Foreskin melanocyte (primary cell): ENCODE measurements at places on chromosomes 7 and 10.

DNA sequence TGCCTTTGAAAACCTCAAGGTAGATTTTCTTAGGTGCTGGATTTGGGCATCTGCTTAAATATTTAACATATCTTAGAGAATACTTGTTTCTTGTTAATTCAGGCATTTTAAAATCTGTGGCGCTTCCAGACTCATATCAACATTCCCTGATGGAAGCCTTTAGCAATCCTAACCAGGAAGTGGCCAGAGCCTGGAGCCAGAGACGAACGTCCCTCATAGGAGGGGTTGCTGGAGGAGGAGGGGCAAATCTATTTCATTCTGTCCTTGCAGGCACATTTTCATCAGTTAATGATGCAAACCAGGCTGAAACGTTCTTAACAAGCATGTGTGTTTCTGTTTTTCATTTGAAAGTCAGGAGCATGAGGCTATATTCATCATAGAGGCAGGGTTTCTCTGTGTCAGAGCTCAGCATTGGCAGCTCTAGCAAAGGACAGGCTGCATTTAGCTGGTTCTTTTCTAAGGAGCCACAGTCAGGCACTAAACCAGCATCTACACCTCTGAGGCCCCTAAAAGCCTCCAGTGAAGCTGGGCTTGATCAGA lies 17.8 kb upstream of the IFIT2 start:
- DNase-seq = peak; percentile 68

GRCh38 chr7:32536585-32536984 lies 41.3 kb downstream of the AVL9 start:
- no peak for DNase-seq

GRCh38 chr7:114084002-114084471 lies 165.2 kb upstream of the PPP1R3A start:
- no peak for DNase-seq

DNA sequence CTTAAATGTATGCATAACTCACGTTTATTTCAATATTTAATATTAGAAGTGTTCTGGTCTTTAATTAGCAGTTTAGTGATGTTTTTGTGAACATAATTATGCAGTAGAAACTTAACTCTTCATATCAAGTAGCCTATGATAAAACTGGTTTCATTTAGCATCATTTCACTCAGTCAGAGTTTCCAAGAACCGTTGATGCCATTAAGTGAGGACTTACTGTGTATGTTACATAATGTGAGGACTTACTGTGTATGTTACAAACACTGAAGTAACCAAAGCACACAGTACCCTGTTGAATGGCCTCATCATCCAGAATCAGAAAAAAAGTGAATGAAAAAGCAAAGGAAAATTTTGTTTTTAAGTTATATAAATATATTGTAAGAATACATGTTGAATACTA lies 32.9 kb upstream of the PBLD start:
- no peak for DNase-seq

DNA sequence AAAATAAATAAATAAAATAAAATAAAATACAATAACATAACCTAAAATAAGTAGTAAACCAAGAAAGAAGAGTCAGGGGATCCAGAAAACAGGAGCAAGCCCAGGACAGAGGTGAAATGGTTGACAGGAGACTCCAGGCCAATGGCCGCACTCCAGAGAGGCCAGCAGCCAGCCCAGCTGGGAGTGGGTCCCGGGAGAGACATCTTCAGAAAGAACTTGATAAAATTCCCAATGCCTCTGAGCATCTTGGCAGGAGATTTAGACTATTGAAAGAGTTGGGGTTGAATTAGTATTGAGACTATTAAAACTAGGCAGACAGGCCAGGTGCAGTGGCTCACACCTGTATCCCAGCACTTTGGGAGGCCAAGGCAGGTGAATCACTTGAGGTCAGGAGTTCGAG lies 62.6 kb downstream of the CLIP2 start:
- DNase-seq = no peak

- DNase-seq = no peak
These were observed 1.8 kb upstream of the DUSP5 start for GRCh38 chr10:110495731-110496552.

DNA sequence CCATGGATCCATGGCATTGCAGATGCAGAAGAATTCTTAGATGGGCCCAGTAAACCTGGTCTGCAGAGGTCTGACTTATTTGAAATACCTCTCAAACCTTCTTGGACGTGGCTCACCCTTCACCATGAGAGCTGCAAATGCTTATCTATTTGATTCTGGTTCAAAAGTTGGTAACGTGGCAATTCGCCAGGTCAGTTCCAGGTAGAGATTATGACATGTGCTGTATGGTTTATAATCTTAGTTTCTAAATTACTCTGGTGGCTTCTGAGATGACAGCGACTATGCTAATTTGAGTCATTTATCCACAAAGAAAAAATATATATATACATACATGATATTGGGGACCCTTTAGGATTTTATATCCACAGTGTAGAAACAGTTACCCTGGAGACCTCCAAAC lies 68.8 kb downstream of the NRP1 start:
- no peak for DNase-seq

DNA sequence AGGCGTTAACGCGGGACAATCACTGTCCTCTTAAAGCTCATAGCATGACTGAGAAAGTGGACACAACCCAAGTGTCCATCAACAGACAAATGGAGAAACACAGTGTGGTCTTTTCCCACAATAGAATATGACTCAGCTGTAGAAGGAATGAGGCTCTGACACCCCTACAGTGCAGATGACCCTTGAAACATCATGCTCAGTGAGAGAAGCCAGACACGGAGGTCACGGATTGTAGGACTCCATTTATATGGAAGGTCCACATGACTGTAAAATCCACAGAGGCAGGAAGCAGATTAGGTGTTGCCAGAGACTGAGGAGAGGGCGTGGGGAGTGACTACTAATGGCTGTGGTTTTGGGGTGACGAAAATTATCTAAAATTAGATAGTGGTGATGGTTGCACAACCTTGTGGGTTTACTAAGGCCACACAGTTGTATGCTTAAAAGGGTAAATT lies 6.1 kb upstream of the NCAPG2 start:
- peak; percentile 66 for DNase-seq

GRCh38 chr10:14821635-14822375 lies 16.0 kb downstream of the CDNF start:
- no peak for DNase-seq

DNA sequence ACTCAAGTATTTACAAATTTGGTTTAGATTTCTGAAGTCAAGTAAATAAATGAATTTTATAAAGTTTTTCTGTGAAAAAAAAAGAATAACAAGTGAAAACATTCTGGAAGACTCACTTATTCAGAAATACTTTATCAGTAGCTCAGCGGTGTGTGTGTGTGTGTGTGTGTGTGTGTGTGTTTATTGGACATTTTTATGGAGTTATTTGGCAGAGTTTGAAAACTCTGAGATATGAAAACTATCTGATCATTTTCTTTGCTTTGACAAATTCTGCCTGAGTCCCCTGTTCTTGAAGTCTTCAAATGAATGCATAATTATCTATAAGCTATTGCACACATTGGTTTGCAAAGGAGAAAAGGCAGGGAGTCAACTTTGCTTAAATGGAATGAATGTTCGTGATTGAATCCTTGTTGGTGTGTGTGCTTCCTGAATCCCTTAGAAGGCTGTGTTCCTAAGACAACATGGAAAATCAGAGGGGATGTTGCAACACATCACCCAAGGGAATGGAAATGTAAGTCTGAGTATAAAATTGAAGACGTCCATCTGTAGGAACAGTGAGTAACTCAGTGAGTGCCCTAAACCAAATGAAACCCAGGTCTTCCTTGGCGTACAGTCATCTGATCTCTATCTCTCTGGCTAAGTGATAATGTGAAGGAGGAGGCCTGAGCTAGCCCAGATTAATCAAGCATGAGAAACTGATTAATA lies 160.9 kb downstream of the REEP3 start:
- DNase-seq = peak; percentile 23

DNA sequence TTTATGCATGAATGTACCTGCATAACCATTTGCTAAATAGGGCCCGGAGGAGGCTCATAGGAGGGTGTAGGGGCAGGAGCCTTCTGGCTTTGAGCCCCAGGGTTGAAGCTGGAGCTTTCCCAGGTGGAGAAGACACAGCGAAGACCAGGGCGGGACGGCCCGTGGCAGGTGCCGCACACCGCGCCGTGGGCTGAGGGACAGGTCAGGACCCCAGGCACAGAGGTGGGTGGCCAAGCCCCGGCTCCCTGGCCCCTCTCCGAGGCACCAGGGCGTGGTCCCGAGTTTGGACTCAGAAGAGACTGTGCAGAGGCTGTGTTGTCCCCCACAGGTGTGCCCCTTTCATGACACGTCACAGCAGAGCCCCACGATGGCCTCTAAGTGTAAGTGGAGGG lies 56.5 kb downstream of the PWWP2B start:
- no peak for DNase-seq

- DNase-seq = no peak
These were observed 218.2 kb downstream of the RELN start for GRCh38 chr7:103771294-103771693.

GRCh38 chr7:135795846-135796570 lies 47.4 kb upstream of the FAM180A start:
- no peak for DNase-seq

GRCh38 chr10:133125901-133126300 lies 34.1 kb upstream of the KNDC1 start:
- no peak for DNase-seq

GRCh38 chr10:6023661-6024333 lies 38.4 kb downstream of the IL2RA start:
- DNase-seq = no peak

DNA sequence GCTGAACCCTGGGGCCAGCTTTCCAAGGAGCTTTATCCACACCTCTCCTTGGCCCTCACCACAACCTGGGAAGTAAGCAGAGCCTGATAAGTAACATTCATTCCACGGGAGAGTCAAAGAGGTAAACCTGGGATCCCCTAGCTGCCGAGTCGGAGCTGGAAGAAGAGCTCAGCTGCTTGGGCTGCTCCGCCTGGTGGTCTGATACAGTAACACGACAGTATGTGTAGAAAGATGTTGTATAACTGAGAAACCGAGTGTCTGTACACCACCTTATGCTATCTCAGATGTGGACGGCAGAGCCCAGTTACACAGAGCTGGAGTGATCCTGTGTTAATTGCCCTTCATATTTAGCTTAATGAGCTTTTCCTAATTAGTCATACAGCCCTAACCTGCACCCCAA lies 151.3 kb upstream of the KMT2E start:
- no peak for DNase-seq

- DNase-seq = no peak
These were observed 244.1 kb upstream of the AKR1E2 start for GRCh38 chr10:4581929-4582328.

DNA sequence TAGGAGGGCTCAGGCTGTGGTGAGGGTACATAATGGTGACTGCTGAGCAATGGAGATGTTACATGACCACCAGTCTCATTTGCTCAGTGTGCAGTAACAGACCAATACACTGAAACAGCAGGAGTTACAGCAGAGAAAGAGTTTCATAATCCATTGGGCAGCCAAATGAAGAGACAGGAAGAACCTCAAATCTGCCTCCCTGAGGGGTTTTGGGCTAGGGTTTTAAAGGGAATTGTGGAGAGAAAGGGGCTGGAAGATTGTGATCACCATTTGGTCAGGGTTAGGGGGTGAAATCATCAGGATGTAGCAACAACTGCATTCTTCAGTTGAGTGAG lies 838.3 kb downstream of the GRID1 start:
- no peak for DNase-seq

- DNase-seq = no peak
These were observed 251.2 kb upstream of the MDFIC start for GRCh38 chr7:114670676-114671075.

DNA sequence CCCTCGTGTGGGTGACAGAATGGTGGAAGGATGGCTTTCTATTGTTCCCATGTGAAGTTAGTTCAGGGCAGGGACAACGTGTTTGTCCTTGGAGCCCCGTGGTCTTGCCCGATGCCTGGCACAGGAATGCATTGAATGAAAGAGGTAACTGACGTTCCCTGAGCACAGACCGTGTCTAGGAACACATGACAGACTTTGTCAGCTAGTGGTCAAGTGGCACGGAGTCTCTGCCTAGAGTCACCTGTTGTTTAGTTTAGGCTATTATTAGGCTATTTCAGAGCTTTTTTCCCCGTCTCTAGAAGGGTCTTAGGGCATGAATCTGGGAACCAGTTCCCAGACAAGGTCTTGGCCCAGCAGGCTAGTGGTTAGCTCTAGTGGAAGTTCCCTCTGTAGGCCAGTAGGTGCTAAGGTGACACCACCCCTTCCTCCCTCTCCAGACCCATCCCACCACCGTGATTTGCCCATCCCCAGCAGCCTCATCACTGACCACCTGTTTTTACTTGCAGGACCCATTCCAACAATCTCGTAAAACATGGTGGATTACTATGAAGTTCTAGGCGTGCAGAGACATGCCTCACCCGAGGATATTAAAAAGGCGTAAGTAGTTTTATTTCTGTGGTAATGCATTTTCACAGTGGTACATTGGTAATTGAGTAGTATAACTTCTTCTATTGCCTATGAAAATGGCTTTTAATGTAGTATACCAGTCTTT lies 21.4 kb downstream of the DNAJB6 start:
- no peak for DNase-seq

GRCh38 chr7:102320181-102320580 lies 33.5 kb downstream of the SH2B2 start:
- DNase-seq = no peak

DNA sequence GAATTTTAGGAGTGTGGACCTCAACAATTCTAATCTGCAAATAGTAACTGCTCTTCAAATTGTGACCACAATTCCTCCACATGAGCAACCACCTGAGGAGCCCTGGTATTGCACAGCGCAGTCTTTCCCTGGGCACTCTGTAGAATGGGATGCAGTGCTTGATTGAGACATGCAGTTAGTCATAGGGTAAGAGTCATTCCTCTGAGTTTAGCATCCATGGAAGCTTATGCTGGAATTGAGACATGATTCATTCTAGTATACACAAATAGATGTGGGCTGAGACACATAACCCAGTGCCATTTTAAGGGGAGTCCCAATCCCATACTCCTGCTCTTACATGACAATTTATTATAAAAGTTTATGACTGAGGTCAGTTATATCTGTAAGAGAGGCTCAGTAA lies 582.3 kb upstream of the CNTNAP2 start:
- DNase-seq = no peak

GRCh38 chr10:13707156-13707881 lies 120.6 kb downstream of the PRPF18 start:
- DNase-seq = peak; percentile 88

DNA sequence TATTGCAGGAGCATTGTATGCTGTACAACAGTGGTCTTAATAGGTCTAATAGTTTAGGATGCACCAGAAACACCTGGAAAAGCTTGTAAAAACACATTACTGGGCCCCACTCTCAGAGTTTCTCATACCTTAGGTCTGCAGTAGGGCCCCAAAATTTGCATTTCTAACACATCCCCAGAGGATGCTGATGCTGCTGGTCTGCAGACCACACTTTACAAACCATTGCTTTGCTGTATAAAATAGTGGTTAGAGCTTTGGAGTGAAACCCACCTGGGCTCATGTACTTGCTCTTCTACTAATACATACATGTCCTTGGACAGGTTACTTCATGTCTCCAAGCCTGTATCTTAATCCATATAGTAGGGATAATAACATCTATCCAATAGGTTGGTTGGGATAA lies 279.7 kb downstream of the GRM8 start:
- DNase-seq = no peak

DNA sequence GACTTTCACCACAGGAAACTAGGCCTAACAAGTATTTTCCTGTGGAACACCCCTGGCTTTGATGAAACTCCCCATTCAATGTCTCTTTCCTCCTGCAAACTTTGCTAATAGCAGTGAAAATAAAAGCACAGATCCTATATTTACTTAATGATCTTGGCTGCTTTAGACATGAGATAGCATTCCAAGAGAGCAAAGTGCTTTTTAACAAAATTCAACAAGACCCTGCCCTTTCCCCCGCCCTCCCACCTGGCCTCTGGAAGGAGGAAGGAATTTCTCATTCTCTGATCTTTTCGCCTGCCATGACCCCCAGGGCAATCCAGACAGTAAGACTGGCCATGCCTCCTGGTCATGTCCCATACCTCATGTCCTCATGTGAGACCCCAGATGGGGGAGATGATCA lies 185.7 kb downstream of the KCNMA1 start:
- DNase-seq = no peak
